ENCODE measurements at places on chromosomes 5 and 9. TPM values are rescaled to one million over a fixed set of nuclear protein-coding genes. Genes with fewer than 3 reads are reported as not detected.
A peak's percentile ranks its signal among the peaks of the same experiment; 100 is the strongest.

- DNase-seq: no peak
These were observed 66.7 kb upstream of the TBC1D9B start for GRCh38 chr5:179974246-179974945.

DNA sequence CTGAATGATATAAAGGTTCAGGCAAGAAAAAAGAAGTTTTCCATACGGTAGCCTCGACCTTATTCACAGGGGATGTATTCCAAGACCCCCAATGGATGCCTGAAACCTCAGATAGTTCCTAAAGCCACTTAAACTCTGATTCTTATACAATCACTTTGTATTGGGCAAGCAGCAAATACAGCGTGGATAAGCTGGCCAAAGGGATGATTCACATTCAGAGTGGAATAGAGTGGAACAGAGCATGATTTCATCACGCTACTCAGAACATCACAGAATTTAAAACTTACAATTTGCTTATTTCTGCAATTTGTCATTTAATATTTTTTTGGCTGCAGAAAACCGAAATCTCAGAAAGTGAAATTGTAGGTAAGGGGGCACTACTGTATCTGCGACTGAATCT, 40.5 kb upstream of the CDH18 start:
- no peak for DNase-seq

DNA sequence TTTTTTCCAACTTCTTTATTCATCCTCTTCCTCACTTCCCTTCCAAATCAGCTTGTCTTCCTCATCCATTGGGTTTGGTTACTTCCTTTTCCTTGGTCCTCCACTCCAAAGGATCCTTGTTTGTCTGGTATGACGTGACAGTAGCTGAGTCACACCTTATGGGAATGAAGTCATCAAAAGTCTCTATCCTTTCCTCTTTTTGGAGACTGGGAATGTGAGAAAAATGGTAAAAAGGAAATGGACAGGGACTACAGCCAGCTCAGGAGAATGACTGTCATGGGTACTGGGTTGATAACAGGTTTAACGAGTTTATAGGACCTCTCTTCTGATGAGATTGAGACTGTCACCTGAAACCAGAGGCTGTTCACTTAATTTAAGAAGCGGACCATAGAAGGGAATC, 76.2 kb upstream of the MYO10 start:
- peak; percentile 59 for DNase-seq

DNA sequence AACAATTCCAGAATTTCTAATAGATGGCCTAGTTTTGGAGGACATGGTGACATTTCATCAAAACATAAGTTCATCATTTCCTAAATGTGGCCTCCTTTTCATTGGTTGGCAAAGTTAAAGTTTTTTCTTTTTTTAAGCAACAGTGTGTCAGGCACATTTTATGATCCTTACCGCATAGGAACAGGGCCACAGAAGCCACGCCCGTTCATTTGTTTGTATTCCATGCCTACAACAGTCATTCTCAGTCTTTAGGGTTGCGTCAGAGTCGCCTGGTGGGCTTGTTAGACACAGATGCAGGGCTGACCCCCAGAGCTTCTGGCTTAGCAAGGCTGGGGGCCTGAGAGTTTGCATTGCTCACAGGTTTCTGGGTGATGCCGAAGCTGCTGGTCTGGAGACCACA, 130.2 kb downstream of the HSD17B3 start:
- DNase-seq: no peak

Gene ZFP37
- 0.90 TPM for total RNA-seq

Data from PC-9 (cell line).